ENCODE measurements at places on chromosomes 1 and 21.

GRCh38 chr1:82423174-82423815 is 622.6 kb downstream of the ADGRL2 start:
- no peak for DNase-seq

DNA sequence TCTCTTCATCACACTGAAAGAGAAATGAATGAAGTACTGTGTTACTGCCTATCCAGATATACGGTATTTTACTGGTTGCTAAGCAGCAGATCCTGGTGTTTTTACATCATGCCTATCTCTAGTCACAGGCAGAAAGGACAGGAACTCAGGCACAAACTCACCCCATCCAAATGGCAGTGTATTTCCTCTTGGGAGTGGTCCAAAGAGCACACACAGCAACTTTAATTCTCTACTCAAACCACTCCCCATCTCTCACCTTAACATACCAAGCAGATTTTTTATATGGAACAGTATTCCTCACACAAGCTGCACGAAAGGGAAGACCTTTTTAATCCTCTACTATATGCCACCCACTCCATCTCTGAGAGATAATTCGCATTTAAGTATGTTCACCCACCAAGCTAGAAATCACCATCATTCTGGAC is 27.3 kb downstream of the EIF4G3 start:
- no peak for DNase-seq

- no peak for DNase-seq
Observed at GRCh38 chr1:29736582-29737188, 500.4 kb downstream of the PTPRU start.

- DNase-seq, result no peak
Observed at GRCh38 chr1:159179906-159180305, 8.5 kb downstream of the CADM3 start.

- DNase-seq, result no peak
Observed at GRCh38 chr1:239354231-239354630, 32.1 kb upstream of the CHRM3 start.

GRCh38 chr1:52323731-52324130 is 42.3 kb downstream of the CC2D1B start:
- no peak for DNase-seq

GRCh38 chr1:22457836-22458235 is 6.2 kb downstream of the ZBTB40 start:
- no peak for DNase-seq

DNA sequence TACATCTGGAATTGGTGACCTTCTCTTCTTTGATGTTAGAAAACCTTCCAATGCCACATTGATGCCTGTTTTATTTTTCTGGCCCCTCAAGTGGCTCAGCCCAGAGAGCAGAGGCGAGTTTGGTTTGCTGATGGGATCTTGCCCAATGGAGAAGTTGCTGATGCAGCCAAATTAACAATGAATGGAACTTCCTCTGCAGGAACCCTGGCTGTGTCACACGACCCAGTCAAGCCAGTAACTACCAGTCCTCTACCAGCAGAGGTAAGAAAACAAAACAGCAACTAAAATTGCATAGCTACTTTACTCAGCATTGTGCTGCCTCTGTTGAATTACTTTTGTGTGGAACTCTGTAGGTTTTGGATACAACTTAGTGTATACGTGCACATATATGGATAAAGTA is 97.6 kb downstream of the CC2D1B start:
- no peak for DNase-seq

GRCh38 chr1:182589931-182590330 is 875 bp upstream of the RNASEL start:
- no peak for DNase-seq

GRCh38 chr21:41641821-41642701 is 124.8 kb downstream of the RIPK4 start:
- DNase-seq, result no peak

All from effector memory CD4-positive, alpha-beta T cell (primary cell).